ENCODE measurements at places on chromosomes 11 and 22. TPM values are rescaled to one million over a fixed set of nuclear protein-coding genes. Genes with fewer than 3 reads are reported as not detected.

- DNase-seq: no peak
Observed at GRCh38 chr11:77710358-77710757, 72.8 kb upstream of the CLNS1A start.

GRCh38 chr11:111801135-111801534 lies 34.9 kb upstream of the PPP2R1B start:
- no peak for DNase-seq

DNA sequence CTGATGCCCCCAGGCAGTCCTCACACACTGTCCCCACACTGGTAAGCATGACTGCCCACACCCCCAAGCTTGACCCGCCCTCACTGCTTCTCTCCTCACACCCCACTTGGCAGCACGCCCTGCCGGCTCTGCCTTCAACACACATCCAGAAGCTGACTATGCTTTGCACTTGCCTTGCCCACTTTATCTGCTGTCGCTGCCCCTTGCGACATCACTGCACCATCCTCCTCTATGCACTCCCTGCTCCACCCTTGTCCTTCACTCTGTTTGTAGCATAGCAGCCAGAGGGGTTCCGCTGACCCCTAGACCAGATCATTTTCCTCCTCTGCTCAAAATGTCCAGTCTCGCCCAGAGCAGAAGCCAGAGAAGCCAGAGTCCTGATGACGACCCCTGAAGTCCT lies 25.3 kb upstream of the SLC25A1 start:
- no peak for DNase-seq

VSIG10L2 gene
- total RNA-seq: not detected

DNA sequence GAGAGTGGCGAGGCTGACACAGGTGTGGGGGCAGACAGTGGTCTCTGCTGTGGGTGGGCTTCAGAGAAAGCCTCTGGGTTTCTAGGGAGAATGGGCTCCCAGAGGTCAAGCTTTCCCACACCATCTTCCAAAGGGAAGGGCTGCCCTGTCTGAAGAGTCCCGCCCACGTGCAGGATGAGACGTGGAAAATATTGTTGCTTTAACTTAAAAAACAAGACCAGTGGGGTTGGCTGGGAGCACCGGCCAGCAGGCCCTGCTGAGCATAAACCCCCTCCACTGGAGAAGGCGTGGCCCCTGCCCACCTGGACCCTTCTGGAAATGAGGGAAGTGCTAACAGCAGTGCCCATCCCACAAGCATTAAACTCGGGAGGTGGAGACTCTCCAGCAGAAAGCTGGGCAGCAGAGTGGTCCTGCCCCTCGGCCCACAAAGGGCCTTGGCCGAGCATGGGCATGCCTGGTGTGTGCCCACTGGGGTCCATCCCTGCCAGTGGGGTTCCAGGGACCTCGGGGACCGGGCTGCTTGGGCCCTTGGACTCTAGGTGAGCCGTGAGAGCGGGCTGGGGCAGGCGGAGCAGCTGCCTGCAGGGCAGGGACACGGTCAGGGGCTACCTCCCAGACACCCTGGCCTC lies 15.4 kb downstream of the SELENOO start:
- no peak for DNase-seq

DNA sequence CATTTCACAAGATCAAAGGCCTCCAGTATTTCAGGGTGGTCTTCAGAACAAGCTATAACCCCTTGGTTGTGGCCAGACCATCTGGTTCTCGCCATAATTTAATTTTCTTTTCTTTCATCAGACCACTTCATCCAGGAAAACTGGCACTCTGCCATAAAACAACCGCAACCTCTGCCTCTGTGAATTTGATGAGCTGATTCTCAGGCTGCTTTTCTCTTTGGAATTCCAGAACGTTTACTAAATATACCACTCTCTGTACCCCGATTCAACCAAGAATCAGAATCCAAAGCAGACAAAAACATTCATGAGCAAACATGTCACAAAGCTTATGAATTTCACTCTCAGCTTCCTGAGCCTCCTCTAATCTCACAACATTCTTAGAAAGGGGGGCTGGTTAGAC lies 331.8 kb upstream of the SYN3 start:
- DNase-seq: no peak

BDNF gene
- not detected for total RNA-seq
